ENCODE measurements at places on chromosomes 12 and 14.
A peak's percentile ranks its signal among the peaks of the same experiment; 100 is the strongest.

GRCh38 chr12:58804749-58805148 is 115.6 kb downstream of the LRIG3 start:
- no peak for DNase-seq

DNA sequence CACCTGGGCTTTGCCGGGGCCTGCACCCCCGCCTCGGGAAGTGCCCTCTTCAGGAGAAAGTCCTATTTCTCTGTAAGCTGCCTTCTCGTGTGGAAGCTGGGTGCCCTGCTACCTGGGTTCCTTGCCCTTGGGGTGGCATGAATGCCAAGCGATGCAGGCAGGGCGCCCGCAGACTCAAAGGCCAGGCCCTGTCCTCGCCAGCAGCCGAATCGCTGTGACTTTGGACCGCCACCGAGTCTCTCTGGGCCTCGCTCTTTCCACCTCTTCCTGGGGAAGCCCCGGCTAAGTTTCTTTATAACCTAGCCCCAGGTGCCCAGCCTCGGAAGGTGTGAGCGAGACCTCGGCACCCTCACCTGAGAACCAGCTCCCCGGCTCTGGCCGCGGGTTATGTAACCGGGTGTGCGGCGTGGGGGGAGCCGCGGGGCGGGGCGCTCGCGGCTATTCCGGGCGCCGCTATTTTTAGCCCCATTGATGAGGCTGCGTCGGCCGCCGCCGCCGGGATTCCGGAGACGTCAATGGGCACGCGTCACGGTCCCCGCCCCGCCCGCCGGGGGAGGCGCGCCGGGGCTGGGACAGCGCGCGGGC is 14.6 kb upstream of the NR4A1 start:
- peak; percentile 79 for DNase-seq

GRCh38 chr12:57187222-57188089 is 29.1 kb upstream of the NXPH4 start:
- no peak for DNase-seq

DNA sequence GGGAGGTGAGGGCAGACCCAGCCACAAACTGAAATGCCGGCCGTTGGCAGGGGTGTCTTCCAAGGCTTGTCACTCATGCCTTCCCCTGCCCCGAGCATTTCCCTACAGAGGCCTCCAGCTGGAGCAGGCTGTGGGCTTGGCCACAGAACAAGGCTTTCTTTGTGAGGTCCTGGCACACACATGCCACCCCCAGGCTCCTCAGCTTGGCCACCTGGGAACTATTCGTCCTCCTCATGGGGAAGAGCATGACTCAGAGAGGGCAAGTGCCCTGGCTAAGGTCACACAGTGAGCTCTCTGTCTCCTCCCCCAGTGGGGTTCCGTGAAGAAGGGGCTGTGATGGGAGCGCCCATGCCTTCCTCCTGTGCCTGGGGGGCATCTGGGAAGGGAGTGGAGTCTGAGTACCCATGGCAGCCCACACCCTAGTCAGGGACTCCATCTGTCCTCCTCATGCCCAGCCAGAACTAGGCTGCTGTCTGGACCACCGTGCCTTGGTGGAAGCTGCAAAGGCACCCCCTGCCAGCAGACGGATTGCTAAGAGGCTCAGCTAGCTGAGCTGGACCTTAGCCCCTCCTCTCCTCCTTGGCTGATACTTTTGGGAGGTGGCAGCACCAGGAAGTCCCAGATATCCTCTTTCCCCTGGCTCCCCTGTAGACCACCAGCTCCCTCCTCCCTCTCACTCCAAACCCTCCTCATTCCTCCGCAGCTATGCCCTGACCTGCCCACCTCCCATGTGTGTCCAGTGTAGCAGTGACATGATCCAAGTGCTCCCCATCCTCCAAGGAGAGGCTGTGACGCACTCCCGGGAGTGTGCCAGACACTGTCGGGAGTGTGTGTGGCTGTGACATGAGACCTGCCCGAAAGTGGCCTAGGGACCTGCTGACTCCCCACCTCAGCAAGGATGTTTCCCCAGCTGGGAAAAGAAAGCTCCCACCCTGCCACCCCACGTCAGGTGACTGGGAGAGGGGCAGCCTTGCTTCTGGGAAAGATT is 21.4 kb downstream of the ABCB9 start:
- no peak for DNase-seq

- no peak for DNase-seq
Observed at GRCh38 chr12:122610911-122611310, 83.9 kb downstream of the KNTC1 start.

- no peak for DNase-seq
Observed at GRCh38 chr14:52042371-52043289, 26.2 kb downstream of the NID2 start.

DNA sequence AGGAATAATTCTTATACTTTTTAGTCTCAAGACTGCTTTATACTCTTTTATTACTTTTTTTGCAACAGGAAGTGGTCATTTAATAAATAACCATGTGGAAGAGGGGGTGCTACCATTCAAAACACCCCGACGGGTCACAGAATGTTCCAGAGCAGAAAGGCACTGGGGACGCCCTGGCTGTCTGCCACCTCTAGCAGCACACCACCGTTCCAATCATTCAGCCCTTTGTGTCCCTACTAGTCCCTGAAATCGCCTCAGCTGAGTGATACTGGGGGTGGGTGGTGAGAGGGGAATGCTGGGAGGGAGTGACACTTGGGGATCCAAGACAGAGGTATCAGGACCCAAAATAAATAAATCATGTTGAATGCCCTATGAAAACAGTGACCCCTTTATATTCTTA is 52.4 kb downstream of the MON2 start:
- no peak for DNase-seq

DNA sequence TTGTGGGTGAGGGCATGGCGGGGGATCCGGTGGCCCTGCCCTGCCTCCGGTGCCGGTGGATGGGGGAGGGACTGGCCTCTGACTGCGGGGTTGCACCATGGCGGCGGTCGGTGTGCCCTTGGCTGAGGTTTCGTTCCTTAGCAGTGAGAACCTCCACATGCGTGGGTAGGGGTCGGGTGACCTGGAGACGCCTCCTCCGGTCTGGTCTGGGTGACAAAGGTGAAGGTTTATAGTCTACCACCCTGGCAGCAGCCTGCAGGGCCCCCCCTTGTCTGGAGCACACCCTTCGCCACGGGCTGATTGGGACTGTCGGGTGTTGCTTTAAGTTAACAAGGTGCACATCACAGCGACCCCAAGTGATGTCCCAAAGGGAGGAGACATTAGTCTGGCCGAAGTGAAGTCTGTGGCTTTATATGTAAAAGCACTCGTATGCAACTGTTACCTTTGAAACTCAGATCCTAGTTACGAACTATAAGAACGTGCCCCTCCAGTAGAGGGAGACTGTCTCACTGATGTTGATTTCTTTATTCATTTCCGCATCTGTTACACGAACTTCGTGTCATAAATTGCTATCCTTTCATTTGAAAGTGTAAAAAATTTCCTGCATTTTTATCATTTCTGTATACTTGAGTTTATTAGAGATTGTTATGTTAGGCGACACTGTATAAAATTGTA is 74.4 kb downstream of the WDR20 start:
- DNase-seq: no peak

- no peak for DNase-seq
Observed at GRCh38 chr12:109760031-109760929, 46.7 kb downstream of the FAM222A start.

- DNase-seq: no peak
Observed at GRCh38 chr12:10249690-10250455, 37.2 kb downstream of the GABARAPL1 start.

All from NCI-H2107 (cell line).